ENCODE measurements at places on chromosomes 6 and 20. TPM values are rescaled to one million over a fixed set of nuclear protein-coding genes. Genes with fewer than 3 reads are reported as not detected.

Gene ANKEF1
- polyA plus RNA-seq: 0.58 TPM

Gene ITPR3
- 20.0 TPM for polyA plus RNA-seq

Gene NRSN1
- not detected for polyA plus RNA-seq

Gene BEND6
- polyA plus RNA-seq: 0.50 TPM

Gene RNF182
- polyA plus RNA-seq: not detected

Gene LAMA5
- 128 TPM for polyA plus RNA-seq

- DNase-seq: no peak
Measured at GRCh38 chr20:62391165-62392076, 4.5 kb downstream of the RPS21 start.

GRCh38 chr6:88813045-88813444 is 150.4 kb downstream of the RNGTT start:
- no peak for DNase-seq

DNA sequence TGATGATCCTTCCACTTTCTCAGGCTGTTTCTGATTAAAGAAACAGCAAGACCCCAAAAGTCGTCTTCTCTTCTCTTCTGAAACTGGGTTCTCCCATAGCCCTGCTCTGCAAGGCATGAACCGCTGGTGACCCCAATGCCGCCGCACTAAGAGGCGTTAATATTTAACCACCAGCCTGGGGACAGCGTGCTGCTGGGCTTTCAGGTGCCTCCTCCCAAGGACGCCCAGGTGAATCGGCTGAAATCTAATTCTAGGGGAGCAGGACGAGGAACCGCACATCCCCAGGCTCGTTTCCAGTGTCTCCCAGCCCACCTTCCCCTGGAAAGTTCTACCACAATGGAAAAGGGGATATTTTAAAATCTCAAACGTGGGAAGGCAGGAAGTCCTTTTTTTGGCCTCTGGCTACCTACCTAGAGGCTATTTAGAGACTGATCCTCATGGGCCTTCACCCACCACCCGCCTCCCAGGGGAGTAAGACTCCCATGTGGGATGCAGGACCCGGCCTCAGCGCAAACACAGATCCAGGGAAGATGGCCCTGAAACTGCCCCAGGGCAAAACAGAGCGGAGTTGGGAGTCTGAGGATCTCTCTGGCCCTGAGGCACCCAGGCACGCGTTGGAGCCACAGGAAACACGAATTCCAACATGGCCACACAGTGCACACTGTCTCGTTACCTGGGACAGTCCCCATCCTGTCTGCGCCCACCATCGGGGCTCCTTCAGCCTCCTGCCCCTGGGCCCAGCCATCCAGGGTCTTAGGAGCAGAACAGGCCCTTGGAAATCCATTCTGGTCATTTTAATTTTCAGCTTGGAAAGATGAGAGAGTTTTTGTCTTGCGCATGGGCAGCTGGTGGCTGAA is 56.2 kb downstream of the BMP7 start:
- DNase-seq: no peak

GRCh38 chr6:20110478-20110877 is 101.8 kb downstream of the MBOAT1 start:
- no peak for DNase-seq

DNA sequence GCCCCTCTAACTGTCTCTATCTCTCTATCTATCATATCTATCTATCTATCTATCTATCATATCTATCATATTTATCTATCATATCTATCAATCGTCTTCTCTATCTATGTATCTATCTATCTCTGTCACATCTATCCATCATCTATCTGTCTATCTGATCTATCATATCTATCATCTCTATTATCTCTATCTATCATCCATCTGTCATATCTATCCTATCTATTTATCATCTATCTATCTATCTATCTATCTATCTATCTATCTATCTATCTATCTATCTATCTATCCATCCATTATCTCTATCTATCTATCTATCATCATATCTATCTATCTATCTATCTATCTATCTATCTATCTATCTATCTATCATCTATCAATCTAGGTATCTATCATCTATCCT is 638.0 kb downstream of the DHX35 start:
- no peak for DNase-seq

- DNase-seq: no peak
Measured at GRCh38 chr6:161141173-161141572, 132.7 kb downstream of the AGPAT4 start.

DNA sequence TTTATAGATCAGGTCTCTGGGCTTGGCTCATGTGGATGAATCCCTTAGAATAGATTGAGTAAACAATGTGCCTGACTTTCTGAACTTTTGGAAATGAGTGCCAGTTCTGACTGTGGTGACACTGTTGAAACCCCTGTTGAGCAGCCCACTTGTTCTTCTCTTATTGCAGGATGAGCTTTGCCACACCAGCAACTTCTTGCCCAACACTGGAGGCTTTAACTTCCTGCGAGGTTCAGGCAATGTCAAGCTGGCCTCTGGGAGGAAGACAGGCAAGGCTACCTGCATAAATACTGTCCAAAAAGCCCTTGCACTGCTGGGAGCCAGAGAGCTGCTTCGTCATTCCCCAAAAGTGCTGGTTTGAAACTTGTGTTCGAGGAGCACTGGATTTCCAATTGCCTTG is 32.8 kb upstream of the SMIM8 start:
- no peak for DNase-seq

DNA sequence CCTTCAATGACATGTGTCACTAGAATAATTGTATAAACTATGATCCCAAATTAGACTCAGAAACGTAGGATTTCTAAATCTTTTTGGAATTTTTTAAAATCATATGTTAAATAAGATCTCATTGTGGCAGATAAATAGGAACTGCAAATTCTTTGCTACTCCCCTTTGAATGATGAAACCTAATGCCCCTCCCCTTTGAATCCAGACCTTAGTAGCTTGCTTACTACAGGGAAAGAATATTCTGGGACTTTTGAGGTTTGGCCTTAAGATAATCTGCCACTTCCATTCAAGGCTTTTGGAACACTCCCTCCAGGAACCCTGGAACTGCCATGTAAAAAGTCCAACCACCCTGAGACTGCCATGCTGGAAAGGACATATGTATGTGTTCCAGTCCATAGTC is 7.1 kb downstream of the TDP2 start:
- DNase-seq: no peak

GRCh38 chr6:1604158-1605003 is 5.3 kb upstream of the FOXC1 start:
- DNase-seq: peak; percentile 94

- DNase-seq: no peak
Measured at GRCh38 chr6:19896693-19897010, 59.5 kb downstream of the ID4 start.

DNA sequence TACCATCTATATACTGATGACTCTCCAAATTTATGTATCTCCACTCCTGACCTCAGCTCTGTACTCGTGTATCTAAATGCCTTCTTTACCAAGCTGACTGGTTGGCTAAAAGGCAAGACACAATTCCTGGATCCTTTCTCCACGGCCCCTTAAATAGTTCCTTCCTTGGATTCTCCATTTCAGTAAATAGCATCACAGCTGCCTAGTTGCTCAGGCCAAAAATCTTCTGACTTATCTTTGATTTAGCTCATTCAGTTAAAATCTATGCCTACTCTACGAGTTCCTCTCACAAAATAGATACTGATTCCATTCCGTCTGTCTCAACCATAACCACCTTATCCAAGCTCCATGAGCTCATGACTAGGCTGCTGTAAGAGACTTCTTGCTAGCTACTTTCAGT is 49.5 kb upstream of the LY86 start:
- DNase-seq: no peak

GRCh38 chr20:16947479-16947878 is 199.3 kb downstream of the OTOR start:
- no peak for DNase-seq

DNA sequence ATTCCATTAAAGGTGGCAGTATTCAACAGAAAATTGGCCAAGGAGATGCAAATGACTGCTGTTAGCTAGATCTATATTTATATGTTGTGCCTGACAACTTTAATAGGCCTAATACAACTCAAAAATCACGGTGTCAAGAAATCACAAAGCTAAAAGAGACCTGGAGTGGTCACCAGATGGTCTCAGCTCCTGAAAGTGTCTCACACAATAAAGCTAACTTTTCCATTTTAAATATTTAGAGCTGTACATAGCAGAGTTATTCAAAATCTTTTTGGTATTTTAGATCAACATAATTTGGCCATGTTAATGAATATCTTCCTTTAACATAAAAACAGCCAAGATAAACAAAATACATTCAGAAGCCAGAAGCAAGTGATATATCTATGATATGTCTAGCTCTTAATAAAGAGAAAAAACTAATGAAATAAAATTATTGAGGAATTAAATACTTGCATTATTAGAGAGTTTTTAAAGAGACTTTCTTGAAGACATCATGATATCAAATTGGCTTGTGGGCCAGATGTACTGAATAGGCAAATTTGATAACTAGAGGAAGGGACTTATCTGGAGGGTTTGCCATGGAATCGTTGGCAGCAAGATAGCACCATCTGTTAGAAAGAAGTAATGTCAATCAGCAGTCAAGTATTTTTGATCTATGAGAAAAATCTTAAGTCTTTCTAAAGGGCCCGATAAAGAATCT is 84.9 kb upstream of the SCAF8 start:
- DNase-seq: no peak

DNA sequence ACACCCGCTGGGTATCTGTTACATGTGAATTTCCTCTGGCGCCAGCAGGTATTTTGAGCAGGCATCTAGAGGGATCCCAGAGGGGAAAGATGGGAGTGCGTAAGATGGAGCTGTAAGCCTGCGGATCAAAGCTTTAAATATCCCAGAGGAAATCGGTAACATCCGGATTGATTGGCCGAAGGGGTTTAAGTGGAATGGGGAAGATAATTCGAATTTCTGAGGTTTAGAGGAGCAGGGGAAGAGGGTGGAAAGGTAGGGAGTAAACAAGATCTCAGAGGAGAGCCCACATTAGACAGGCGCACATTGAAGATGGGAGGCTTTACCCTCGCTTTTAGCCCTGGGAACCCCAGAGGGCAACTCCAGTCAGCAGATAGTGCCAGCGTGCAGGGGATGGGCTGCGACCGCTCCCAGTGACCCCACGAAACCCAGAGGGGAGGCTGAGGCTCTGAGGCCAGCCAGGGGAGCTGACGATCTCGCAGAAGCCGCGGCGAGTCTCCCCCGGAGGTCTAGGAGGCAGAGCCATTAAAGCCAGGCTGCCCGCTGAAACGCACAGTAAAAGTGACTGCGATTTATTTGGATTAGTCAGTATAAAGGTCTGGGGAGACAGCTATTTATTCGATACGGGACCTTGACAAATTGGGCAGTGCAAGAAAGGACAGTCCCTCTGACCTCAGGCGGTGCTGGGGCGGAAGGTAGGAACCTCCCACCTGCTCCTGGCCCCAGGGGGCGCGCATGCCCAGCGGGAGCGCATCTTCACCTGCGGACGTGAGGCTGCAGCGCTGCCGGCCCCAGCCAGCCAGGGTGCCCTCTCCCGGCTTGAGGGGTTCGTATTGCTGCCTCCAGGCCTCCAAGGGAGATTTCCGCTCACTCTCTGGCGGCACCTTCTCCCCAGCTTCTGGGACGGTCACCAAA is 34.3 kb upstream of the TCF21 start:
- peak; percentile 65 for DNase-seq

DNA sequence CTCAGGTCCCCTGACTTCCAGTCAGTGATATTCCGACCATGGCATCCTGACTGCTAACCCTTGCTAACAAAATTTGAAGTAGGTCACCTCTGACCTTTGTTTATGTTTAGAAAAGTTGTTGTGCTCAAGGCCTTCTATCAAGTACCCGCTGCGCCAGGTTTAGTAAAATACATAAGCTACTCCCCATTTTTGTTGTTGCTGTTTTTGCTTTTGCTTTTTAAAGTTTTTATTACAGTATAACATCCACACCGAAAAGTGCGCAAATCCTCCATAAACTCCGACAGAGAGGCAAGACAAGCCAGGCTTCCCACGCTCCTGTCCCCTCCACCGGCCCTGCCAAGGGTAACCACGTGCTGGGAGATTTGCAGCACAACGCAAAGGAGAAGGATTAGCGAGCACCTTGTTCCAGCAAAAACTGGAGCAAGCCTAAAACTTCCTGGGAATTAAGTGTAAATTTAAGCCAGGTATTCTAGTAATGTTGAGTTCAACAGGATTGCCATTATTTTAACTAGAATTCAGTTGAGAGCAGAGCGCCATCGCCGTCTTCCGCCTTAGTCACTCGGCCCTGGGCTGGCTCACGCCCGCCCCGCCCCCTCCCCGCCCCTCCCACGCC is 17.8 kb upstream of the HMGN4 start:
- no peak for DNase-seq

DNA sequence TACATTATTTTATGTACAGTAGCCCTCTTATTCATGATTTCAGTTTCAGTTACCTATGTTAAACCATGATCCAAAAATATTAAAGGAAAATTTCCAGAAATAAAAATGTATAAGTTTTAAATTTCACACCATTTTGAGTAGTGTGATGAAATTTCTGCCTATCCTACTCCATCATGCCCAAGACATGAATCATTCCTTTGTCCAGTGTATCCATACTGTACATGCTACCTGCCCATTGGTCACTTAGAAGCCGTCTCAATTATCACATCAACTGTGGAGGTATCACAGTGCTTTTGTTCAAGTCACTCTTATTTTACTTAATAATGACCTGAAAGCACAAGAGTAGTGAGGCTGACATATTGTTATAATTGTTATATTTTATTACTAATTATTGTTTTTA is 32.3 kb upstream of the PLCB4 start:
- DNase-seq: no peak
